Small intestine (tissue), 16 donors: ENCODE measurements at places on chromosomes 2 and 18.

- DNase-seq = no peak
These were observed 129.1 kb upstream of the SMAD2 start for GRCh38 chr18:48059455-48060010.

DNA sequence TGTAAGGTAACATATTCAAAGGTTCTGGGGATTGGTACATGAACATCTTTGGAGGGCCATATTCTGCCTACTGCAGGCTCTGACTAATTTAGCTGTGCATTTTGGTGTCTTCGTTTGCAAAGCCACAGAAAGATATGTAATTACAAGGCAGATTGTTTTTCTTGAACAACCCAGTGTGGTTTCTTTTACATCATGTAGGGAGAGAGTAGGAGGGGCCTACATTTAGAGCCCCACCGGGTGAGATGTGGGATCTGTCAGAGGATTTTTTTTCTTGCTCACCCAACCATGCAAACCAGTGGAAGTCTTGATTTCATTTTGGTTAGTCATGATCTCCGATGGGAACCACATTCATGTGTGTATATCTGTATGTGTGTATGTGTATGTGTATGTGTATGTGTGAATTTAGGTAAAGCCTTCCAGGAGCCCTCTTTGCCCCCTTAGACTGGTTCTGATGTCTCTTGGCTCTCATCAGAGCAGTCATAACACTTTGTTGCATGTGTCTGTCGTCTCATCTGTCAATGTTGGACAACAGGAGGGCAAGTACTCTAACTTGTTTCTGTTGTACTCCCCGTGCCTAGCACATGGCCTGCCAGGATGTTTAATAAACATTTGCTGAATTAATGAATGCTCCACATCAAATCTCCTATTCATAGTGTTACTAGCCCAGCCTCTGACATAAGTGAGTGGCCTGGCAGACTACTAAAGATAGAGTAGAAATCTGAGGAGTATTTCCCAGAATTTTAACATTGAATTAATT lies 239.9 kb downstream of the MTX2 start:
- DNase-seq = no peak

DNA sequence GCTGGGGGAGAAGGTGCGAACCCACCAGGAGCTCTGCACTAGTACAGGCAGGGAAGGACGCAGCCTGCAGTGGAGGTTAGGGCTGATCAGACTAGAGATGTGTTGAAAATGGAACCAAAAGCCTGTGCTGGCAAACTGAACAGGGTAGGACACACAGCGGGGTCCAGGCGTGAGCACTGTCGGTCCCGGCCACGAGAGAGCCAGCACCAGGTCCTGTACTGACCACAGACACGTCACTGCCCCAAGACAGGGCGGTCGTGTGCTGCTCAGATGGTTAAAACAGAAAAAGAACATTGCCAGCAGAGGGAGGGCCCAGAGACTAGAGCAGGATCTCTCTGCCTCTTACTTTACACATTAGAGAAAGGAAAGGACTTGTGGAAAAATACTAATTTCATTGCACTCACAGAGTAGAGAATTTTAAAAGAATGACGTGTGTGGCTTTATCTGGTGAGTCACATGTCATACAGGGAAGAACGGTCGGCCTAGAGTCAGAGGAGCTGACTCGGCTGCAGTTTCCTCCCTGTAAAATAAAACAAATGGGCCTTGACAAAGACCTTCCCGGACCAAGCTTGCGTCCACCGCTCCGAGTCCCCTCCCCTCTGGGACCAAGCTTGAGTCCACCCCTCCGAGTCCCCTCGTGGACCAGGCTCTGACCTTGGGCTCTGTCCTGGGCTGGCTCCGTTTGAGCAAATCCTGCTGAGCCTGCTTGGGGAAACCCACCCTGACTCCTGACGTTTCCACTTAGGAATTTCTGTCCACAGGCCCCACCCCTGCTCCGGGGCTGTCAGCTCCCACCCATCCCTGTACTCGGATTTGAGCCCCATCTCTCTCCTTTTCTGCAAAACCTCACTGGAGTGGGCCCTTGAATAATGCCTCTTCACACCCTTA lies 16.7 kb upstream of the ADI1 start:
- peak; percentile 88 for DNase-seq

GRCh38 chr2:229205704-229206103 lies 65.4 kb downstream of the PID1 start:
- no peak for DNase-seq

DNA sequence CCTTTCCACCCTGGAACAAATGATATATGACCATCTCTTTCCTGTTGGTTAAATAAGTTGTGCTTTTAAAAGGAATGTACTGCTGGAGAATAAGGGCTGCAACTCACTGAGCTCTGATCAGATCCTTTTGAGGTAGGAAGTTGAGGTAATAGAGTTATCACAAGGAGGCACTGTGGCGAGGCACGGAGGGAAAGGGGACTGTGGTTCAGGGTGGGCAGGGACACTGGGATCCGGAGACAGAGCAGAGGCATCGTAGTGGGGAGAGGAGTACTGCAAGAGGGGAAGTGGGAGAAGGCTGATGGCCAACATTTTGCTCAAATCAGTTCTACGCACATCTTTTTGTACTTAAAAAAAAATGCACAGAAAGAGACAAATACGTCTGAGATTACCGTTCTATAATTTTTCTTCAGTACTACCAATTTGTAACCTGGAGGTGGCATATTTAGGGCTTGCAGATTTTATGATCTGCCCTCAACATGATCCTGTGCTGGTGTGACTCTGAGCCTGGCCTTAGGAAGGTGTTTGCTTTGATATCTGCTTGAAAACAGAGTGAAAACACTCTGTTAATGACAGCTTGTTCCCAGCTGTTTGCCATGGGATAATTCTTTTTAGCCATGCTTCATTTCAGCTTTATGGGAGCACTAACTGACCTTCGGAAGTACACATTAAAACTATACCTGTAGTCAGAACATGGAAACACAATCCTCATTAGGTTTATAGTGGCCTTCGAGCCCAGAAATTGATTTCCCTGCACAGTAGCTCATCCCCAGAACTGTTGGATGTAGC lies 168.1 kb downstream of the KCNE4 start:
- no peak for DNase-seq

- DNase-seq = no peak
These were observed 51.5 kb upstream of the RGPD4 start for GRCh38 chr2:107775211-107775610.

GRCh38 chr2:13522096-13522495 lies 805.4 kb downstream of the TRIB2 start:
- DNase-seq = no peak

- DNase-seq = no peak
These were observed 134.1 kb upstream of the SATB2 start for GRCh38 chr2:199591826-199592225.

GRCh38 chr18:76764291-76764901 lies 58.0 kb upstream of the ZNF236 start:
- DNase-seq = no peak

GRCh38 chr2:67268797-67269196 lies 128.3 kb upstream of the ETAA1 start:
- DNase-seq = no peak

GRCh38 chr2:213682276-213682675 lies 398.0 kb downstream of the SPAG16 start:
- no peak for DNase-seq

- no peak for DNase-seq
These were observed 8.4 kb upstream of the KCNG2 start for GRCh38 chr18:79789091-79789891.

GRCh38 chr2:128275498-128276045 lies 43.1 kb downstream of the HS6ST1 start:
- no peak for DNase-seq

DNA sequence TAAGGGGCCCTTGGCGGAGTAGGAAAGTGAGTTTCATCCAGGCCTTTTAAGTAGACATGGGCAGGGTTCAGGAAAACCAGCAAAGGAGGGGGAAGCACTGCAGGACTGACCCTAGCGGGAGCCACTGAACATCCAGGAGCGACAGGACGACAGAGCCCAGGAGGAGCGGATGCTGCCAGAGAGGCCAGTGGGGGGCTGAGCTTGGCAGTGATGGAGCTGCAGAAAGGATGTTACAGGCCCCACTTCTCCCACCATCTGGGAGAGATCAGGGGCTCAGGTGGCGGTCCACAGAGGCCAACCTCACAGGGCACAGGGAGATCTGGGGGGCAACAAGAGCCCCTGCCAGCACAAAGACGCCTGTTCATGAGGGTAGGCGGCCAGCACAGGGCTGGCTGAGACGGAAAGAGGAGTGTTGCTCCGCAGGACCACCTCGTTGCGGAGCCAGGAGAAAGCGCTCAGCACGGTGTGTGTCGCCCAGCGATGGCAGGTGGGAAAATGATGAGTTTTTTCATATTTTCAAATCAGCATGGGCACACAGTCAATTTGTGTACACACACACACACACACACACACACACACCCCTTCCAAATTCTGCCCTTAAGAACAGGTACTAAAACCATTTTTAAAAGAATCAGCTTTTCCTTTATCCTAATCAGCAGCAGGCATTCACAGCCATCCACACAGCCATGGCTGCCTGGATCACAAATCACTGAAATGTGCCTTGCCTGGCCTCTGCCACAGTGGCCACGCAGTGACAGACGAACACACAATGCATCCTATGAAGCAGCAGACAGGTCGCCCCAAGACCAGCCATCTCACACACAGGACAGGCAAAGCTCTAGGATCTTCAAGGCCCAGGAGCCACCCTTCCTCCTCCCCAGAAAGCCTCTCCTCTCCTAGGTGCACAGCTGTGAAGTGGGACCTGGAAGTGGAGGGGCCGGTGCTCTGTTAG lies 63.2 kb downstream of the NDUFA10 start:
- DNase-seq = no peak

GRCh38 chr2:203016716-203017115 lies 2.0 kb downstream of the NBEAL1 start:
- peak; percentile 54 for DNase-seq

DNA sequence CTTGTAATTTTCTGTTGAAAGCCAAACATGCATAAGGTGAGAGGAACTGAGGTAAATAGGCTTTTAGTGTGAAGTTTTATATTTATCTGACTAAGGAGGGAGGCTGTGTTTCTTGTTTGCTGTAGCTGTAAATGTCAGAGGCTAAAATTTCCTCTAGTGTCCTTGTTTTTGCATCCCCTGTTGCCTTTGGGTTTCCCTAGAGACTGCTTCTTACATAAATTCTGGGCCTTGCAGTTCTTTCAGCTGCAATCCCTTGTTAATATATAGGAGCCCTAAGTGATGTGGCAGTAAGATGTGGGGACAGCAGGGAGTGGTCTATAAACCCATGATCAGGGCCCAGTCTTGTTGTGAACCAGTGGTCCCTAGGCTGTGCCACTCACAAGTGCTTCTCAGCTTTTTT lies 7.5 kb upstream of the IMP4 start:
- no peak for DNase-seq
